ENCODE measurements at places on chromosomes 6 and 20.
A peak's percentile ranks its signal among the peaks of the same experiment; 100 is the strongest.

DNA sequence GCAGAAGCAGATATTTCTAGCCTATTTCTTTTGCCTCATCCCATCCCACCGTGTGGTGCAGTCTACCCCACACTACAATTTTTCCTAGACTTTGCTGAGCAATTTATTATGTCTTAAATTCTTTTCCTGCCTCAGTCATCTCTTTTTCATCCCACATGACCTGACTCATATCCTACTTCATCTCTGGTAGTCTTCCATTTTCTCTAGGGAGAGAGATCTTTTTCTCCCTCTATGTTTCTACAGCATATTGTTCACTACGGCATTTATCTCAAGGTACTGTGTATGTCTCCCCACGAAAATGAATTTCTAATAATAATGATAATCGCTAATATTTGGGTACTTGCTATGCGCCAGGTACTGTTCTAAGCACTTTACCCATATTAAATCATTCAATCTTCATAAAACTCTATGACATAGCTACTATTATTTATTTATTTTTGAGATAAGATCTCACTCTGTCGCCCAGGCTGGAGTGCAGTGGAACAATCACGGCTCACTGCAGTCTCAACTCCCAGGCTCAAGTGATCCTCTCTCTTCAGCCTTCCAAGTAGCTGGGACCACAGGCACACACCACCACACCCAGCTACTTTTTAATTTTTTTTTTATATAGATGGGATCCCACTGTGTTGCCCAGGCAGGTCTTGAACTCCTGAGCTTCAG is 15.6 kb downstream of the PDSS2 start:
- no peak for DNase-seq

DNA sequence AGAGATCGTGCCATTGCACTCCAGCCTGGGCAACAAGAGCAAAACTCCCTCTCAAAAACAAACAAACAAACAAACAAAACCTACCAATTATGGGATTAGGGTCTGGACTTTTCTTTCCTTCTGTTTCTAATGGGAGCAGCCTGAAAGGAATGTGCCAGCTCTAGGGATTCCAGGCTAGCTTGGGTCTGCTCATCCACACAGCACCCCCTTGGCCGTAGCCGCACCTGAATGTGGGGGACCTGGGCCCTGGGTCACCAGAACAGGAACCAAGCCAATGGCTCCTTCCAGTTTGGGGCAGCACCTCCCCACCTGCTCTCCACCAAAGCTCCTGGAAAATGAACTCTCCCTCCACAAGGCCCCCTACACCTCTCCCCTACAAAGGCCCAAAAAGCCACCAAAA is 6.7 kb downstream of the CTSZ start:
- no peak for DNase-seq

DNA sequence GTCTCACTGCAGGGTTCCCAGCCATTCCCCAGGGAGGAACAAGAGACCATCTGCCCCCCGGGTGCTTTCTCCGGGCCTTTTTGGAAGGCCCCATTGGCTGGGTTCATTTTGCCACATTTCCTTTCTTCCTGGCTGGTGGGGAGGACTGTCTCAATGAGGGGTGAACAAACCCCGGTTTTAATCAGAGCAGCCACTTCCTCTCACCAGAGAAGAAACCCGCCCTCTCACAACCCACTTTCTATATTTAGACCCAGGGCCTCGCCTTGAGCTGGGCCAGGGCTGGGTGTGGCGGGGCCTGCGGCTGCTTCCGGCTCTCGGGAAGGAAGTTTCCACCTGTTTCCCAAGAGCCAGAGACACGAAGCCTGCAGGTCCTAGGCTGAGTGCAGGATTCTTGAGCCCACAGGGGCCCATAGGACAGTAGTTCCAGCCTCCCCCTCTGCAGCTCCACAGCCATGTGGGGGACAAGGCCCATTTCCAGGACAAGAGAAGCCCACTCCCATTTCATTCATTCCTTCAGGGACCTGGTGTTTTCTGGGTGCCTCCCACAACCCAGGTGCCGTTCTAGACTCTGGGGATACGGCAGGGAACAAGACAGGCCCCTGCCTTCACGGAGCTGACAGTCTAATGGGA is 41.8 kb downstream of the RBM38 start:
- peak; percentile 73 for DNase-seq

GRCh38 chr6:136404627-136405419 is 115.2 kb upstream of the BCLAF1 start:
- DNase-seq = no peak

DNA sequence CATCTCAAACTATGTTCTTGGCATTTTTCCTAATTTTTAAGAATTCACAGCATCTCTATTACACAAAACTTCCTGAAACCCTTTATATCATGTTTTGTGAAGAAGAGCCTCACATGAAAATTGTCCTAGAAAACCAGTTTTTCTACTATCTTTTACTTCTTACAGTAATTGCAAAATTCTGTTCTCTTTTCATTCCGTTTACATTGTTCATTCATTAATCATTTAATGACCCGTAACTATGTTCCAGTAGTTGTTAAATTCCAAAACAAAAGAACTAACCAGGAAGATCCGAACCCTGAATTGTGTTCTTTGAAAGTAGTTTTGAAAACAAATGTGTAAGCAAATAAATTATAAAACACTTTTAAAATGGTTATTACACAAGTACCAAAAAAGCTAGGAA is 597.0 kb downstream of the EYS start:
- DNase-seq = no peak

DNA sequence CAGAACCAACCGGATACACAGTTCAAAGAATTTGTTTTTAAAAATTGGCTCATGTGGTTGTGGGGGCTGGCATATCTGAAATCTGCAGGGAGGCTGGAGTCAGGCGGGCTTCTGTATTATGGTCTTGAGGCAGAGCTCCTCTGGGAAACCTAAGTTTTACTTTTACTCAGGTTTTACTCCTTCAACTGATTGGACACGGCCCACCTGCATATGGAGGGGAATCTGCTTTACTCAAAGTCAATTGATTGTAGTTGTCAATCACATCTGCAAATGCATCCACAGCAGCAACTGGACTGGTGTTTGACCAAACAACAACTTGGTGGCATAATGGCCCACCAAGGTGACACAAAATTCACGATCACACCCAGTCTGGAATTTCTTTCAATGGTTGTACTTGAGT is 103.4 kb downstream of the ERMARD start:
- no peak for DNase-seq

DNA sequence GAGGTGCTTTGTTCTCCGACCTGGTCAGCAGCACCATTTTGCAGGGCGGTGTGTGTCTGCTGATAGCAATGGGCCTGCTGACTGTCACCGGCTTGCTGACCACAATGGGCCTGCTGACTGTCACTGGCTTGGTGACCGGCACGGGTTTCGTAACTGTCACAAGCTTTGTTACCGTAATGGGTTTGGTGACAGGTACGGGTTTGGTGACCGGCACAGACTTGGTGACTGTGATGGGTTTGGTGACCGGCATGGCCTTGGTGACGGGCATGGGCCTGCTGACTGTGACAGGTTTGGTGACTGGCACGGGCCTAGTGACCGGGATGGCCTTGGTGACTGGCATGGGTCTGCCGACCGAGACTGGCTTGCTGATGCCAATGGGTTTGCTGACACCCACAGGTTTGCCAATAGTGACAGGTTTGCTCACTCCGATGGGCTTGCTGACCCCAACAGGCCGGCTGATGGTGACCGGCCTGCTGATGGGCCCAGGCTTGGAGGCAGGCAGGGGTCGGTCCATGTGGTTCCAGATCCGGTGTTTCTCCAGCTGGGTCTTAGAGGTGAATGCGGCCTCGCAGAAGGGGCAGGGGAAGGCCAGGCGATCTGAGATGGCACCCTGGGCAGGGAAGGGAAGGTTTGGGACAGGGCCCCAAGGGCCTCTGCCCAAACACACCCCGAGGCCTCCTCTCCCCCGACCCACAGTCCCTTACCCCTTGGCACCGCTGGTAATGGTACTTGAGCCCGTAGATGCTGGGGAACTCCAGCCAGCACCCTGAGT is 3.4 kb downstream of the ZNF512B start:
- no peak for DNase-seq

GRCh38 chr20:34663213-34663943 is 13.5 kb downstream of the PIGU start:
- DNase-seq = no peak

GRCh38 chr6:128079021-128079420 is 178.2 kb upstream of the THEMIS start:
- no peak for DNase-seq

DNA sequence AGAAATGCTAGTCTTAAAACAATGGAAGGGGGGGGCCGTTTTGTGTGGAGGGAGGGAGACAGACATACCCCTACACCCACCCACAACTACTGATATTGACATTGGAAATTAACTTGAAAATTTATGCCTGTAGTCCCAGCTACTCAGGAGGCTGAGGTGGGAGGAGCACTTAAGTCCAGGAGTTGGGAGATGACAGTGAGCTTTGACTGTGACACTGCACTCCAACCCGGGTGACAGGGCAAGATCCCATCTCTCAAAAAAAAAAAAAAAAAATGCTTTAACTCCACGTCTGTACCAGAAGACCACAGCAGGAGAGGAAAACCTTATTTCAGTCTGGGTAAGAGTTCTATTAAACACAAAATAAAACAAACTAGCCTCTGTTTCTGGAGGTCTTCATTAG is 2.2 kb downstream of the TBC1D20 start:
- no peak for DNase-seq

GRCh38 chr6:152329638-152330448 is 307.3 kb downstream of the SYNE1 start:
- no peak for DNase-seq

DNA sequence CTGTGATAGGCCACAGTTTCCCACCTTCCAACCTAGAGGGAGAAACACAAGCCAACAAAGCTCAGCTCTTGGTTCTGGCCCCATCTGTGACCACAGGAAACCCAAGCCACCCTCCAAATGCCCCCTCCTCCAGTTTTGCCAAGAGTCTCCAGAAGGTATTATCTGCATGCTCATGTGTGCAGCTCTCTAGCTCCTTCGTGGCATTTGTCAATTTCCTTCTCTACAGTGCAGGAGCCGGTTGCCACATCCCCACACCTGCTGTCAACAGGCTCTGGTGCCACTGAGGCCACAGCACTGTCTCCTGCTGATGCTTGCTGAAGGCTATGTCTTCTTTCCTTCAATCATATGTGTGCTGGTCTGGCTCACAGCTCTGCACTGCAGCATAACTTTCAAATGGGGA is 177.2 kb downstream of the CLIC5 start:
- DNase-seq = no peak

DNA sequence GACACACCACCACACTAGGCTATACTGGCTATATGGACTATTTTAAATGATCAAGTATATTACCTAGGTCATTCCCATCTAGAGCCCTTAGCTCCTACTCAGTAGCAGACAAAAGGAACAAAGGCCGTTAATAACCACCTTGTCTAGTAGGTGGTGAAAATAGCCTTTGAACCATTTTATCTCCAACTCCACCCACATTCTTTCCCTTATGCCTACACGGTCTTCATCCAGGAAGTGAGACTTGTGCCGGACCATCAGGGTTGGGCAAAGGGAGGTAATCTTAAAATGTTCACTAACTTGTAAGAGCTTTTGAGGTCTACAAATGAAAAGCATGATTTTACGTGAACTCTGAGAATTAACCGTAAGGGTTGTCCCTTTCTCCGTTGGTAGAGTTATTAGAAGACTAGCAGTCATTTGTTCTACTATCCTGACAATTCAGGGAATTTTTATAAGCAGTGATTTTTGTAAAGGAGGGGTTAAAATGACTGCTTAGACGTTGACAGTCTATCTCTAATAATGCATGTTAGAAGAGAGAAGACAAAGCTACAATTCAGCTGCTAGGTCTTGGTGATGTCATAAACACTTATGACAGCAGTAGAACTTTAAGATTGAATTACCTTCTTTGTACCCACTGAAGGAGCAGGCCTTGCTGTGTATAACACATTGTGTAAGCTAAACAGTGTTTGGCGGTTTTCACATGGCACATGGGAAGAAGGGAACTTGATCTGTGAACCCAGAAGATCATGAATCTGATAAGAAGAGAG is 371.8 kb upstream of the JAG1 start:
- DNase-seq = no peak

GRCh38 chr6:11999246-11999645 is 12.9 kb upstream of the HIVEP1 start:
- no peak for DNase-seq

- DNase-seq = peak; percentile 45
These were observed at the start of gene FNDC1 for GRCh38 chr6:159169193-159169555. Gene FNDC1, plus strand, starts transcription at chr6:159169400. Its CDS starts 197 bp downstream, at chr6:159169597.

GRCh38 chr6:18242062-18242851 is 22.1 kb downstream of the DEK start:
- DNase-seq = no peak

DNA sequence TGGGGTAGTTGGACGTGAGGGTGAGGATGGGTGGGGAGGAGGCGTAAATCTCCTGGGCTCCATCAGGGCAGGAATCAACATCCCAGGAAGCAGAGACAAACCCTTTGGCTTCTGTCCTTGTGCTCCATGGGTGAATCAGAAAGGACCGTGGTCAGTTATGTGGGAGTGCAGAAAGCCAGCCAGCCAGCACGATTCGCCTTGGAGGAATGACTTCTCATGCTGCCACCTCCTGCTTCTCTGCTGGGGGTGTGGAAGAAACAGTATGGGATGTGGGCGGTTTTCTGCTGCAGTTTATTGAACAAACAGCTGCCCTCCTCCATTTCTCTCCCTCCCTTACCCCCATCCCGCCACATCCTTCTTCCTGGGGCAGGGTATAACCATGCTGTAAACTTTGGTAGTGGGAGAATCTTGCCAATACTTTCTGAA is 214.5 kb downstream of the SOX4 start:
- DNase-seq = no peak

GRCh38 chr6:145212813-145213212 is 522.5 kb downstream of the EPM2A start:
- no peak for DNase-seq

DNA sequence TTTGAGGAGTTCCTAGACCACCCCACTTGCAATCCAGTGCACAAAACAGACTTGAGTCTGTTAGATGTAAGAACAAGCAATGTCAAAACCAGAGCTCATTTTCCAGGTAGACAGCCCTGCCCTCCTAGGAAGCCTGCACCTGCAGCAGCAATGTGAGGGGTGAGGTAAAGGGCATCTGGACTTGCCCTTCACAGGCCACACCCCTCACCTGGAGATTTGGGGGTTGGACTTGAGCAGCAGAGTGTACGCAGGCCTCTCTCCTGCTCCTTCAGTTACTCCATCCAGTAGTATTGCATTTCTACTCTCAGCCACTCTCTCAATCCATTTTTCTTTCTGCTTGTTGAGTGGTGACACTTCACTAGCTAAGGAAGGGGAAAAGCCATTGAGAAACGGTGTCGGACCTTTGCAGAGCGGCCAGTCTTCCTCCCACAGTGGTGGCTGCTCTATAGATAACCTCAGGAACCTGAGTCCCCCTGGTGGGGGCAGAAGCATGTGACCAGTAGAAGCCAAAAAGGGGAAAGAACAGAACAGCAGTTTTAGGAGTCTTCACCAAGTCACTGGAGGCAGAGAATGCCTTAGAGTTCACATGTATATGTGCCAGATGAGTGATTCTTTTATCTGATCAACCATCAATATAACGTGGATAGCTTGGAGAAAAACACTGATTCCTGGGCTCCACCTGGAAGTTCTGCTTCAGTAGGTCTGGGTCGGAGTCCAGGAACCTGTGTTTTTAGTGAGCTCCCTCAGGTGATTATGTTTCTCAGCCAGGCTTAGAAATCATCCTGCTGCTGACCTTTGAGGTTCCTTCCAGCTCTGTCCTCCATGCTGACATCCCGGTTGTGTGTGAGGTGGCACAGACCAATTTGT is 28.0 kb downstream of the ARFGEF2 start:
- DNase-seq = no peak
